Ureter (tissue), 1 donor: ENCODE measurements at places on chromosomes 12 and 14. TPM values are rescaled to one million over a fixed set of nuclear protein-coding genes. Genes with fewer than 3 reads are reported as not detected.

- no peak for DNase-seq
Observed at GRCh38 chr14:35766700-35767082, 42.4 kb downstream of the RALGAPA1 start.

GRCh38 chr12:49825971-49826421 is 2.2 kb downstream of the NCKAP5L start:
- no peak for DNase-seq

DBX2 gene
- 0.73 TPM for total RNA-seq

GARIN6 gene
- not detected for total RNA-seq

KCNC2 gene
- total RNA-seq = not detected

AICDA gene
- total RNA-seq = not detected

KITLG gene
- total RNA-seq = 17.2 TPM

CCDC197 gene
- not detected for total RNA-seq

IL22 gene
- not detected for total RNA-seq

NUAK1 gene
- total RNA-seq = 16.0 TPM
